GM23338 (cell line): ENCODE measurements at places on chromosomes 2 and 18. TPM values are rescaled to one million over a fixed set of nuclear protein-coding genes. Genes with fewer than 3 reads are reported as not detected.

Gene SERPINB4
- total RNA-seq = 1.1 and 1.2 TPM in 2 replicates

GRCh38 chr2:219416938-219417337 lies 1.2 kb upstream of the DES start:
- no peaks in the 10 kb centered on the region for H3K36me3 ChIP-seq
- peaks cover 28% of the 10 kb centered on the region for H3K4me1 ChIP-seq

GRCh38 chr2:100236166-100236565 lies 86.1 kb downstream of the LONRF2 start:
- H3K27ac ChIP-seq = no peak overlapping the region
- peaks cover 6% of the 10 kb centered on the region; the same call in 1 of the 2 replicates for H3K4me1 ChIP-seq
- H3K4me3 ChIP-seq = no peak overlapping the region
- no peaks in the 10 kb centered on the region for H3K27me3 ChIP-seq
- no peak for DNase-seq

Gene DGKD
- total RNA-seq = 20.5 and 23.4 TPM in 2 replicates
